ENCODE measurements at places on chromosomes 6 and 20.

DNA sequence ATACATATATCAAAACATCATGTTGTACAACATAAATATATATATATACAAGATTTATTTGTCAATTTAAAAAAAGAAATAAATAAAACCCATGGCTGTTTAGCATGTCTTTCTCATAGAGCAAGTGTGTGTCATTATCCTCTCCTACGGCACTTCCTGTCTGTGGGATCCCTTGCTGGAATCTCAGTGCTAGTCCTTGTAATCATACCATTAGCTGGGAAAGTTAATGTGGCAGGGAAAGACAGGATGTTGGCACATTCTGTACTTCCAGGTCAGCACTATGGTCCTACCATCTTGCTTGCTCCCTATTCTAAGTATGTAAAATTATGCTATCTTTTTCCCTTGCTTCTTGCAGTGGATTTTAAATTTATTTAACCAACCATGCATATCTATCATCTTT, 9.5 kb upstream of the SLC17A3 start:
- DNase-seq, result no peak

DNA sequence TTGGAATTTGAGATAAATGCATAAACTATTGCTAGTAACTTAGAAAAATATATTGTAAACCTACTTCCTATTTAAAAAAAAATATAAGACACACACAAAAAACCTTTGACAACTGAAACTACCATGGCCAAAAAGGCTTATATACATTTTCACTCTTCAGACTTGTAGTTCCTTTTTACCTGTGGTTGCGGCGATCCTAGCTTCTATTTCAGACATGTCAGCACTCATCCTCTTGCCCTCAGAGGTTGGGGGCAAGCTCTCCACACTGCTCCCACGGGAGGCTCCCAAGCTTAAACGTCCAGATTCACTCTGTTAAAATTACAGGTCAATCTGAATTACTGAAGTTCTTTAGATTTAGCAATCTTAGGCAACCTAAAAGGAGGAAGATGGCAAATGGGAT, 39.8 kb downstream of the MAP3K7 start:
- DNase-seq, result no peak

DNA sequence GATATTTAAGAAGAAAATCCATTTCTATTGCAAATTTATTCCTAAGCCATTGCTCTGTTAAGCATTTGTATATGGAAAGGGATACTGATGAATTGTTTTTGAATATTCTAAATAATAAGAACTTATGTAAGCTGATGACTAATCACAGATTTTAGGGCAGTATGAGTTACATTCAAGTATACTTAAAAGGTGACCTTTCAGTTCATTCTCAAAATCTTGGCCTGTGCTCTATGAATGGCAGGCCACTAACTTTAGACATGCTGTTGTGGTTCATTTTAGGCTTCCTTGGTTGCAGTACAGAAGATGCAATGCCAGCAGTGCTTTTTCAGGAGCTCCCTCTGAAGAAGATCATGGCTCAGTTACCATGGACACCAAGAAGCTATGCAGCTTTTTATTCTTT, 380.4 kb downstream of the CENPW start:
- no peak for DNase-seq

GRCh38 chr6:29990931-29991330, 48.6 kb downstream of the HLA-A start:
- no peak for DNase-seq

- no peak for DNase-seq
These were observed 504.3 kb upstream of the MARCKS start for GRCh38 chr6:113352831-113353230.

DNA sequence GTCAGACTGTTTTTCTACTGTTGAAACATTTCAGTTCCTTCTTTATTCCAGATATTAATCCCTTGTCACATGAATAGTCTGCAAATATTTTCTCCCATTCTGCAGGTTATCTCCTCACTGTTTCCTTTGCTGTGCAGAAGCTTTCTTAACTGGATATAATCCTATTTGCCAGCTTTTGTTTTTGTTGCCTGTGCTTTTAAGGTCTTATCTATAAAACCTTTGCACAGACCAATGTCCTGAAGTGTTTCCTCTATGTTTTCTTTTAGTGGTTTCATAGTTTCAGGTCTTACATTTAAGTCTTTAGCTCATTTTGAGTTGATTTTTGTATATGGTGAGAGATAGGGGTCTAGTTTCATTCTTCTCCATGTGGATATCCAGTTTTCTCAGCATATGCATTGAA, 19.2 kb downstream of the NCOA6 start:
- no peak for DNase-seq

GRCh38 chr20:13784271-13784892, 337 bp downstream of the ESF1 start:
- DNase-seq, result no peak

GRCh38 chr6:169141671-169142537, 111.7 kb downstream of the THBS2 start:
- peak; percentile 51 for DNase-seq

GRCh38 chr6:125779924-125780539, 10.7 kb upstream of the NCOA7 start:
- DNase-seq, result peak; percentile 97

DNA sequence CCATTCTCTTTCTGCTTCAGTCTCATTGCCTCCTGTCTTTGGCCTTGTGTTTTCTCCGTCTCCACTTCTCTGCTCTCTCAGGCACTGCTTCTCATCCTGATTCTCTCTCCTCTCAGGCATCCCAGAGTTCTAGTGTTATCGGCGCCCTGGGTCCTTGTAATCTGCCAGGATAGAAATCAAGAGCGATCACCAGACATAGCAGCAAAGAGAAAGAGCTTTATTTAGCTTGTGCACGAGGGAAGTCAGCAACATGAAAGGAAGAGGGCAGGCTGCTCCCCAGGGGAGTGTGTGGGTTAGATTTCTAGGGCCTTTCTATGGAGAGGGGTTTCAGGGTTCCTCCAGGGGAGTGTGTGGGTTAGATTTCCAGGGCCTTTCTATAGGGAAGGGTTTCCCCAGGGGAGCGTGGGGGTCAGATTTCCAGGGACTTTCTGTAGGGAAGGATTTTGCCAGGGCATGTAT, 32.5 kb downstream of the SUN5 start:
- no peak for DNase-seq

DNA sequence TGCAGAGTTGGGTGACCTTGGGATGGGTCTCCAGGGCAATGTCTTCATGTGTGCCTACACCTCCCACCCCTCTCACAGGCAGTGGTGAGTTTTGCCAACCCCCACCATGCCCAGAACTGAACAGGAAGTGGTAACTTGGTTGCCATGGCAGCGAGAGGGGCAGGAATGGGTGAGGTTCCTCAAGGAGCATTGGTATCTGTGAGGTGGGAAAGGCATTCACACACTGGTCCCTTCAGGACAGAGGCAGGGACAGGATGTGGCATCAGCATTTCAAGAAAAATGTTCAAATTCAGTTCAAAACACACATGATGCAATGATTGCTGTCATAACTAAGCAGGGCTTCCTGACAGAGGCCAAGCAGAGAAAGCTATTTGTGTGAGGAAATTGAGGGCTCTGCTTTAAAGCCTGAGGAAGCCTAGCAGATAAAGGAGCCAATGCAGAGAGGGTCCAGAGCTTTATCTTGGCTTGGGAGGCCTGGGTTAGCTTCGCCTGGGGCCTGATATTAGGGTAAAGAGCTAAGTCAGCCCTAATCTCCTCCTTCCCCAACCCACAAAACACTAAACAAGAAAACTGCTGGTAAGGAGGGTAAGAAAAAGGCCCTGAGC, 551 bp downstream of the TREML2 start:
- no peak for DNase-seq

- no peak for DNase-seq
These were observed 62.4 kb downstream of the ARID1B start for GRCh38 chr6:156839591-156840001.

DNA sequence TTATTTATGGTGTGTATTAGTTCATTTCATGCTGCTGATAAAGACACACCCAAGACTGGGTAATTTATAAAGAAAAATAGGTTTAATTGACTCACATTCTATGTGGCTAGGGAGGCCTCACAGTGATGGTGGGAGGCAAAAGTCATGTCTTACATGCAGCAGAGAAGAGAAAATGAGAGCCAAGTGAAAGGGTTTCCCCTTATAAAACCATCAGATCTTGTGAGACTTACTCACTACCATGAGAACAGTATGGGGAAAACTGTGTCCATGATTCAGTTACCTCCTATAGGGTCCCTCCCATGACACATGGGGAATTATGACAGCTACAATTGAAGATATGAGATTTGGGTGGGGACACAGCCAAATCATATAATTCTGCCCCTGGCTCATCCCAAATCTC, 150.0 kb upstream of the AHI1 start:
- no peak for DNase-seq

DNA sequence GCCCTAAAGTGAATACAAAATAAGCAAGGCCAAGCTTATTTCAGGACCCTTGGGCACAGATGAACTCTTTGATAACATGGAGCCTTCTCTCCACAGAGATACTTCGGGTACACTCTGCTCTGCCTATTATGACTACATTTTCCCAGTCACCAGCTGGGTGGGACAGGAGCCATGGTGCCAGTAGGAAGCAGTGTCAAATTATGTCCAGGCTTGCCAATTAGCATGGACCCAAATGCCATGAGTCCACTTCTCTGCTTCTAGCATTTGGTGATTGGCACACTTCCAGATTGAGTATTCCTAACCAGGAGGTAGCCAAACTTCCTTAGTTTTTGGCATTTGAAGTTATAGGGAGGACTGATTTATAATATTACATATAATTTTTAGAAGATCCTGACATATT, 513.8 kb upstream of the HTR1E start:
- DNase-seq, result no peak

DNA sequence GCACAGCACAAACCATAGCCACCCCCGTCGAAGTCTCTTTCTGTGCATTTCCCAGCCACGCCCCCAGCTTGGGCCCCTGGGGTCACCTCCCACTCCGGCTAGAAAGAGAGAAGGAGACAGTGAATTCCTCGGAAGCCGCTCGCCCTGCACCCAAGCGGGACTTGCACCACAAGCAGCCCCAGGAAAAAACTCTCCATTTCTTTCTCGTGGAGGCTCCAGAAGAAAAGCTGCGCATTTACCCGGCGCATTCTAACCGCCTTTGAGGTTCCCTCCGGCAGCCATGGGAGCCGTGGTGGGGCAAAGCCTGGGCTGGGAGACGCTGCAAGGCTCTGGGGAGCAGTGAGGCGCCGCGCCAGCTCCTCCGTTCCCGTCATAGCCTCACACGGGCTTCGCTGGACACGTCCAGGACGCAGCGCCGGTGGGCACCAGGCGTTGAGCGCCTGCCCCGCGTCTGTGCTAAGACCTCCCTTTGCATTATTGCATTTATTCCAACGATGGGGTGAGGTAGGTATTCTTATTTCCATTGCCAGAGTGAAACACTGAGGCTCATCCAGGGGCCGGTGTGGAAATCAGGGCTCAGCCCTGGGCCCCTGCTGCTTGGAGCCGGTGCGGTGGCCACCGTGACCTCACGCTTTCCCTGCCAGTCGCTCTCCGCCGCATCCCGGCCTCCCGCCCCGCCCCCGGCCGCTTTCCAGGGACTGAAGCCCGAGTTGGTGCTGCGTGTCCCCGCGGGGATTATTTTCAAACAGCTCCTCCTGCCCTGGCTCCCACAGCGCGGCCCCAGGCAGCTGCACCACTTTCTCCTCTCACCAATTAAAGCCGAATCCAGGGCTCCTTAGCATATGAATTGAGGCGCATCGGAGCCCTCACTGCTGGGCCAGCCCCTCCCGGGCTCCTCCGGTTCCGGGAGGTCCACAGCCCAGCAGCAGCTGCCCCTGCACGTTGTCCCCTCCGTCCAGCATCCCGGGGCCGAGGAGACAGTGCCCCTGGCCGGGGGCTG, 148.3 kb upstream of the AFDN start:
- no peak for DNase-seq

- no peak for DNase-seq
These were observed 86.3 kb downstream of the NINL start for GRCh38 chr20:25499031-25499430.

GRCh38 chr6:135358985-135359384, 138.6 kb downstream of the AHI1 start:
- DNase-seq, result no peak

DNA sequence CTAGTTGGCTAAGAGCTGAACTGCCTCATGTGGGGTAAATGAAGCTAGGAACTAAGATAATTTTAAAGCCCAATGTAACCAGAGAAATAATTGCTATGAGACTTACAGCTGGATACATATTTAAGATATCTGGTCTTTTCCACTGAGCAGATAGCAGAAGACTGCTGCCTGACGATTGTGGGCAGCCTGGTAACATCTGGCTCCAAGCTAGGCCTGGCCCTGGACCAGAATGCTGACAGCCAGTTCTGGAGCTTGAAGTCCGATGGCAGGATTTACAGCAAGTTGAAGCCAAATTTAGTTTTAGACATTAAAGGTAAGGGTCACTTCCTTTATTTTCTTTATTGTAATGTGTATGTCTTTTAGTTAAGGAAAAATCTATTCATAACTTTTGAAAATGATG, 65.7 kb downstream of the RTN4IP1 start:
- no peak for DNase-seq

GRCh38 chr20:54848262-54848661, 372.9 kb downstream of the DOK5 start:
- no peak for DNase-seq

DNA sequence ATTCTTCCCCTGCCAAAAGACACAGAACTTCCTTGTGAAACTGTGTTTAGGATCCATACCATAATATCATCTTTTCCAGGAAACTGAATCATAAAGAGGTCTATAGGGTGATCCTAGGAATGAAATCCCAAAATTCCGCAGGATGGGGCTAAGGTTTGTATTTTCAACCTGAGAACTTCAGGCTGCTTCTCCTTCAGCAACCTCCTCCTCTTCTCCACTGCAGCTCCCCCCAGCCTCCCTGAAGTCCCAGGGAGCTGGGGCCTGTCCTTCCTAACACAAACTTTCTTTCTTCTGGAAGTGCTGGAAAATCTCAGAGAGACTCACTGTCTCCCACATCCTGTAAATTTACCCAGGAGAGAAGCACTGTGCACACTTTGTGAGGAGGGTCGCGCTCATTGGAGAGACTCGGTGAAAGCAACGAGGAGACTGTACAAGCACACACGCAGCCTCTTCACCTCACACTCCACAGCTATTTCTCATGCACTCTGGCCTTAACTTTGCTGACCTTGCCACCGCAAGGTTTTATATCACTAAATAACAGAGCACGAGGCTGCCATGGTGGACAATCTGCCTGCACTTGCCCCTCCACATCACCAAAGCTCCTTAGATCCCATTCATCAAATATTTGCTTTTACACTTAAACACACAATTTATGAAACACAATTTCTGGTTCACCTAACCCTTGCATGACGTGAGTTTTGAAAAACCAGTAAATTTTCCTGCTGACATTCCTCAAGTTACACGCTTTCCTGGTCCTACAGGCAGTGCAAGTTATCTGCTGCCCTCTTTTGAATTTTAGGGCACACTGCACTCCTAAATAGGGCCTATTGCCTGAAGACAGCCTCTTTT, 14.3 kb downstream of the ID4 start:
- DNase-seq, result peak; percentile 67

DNA sequence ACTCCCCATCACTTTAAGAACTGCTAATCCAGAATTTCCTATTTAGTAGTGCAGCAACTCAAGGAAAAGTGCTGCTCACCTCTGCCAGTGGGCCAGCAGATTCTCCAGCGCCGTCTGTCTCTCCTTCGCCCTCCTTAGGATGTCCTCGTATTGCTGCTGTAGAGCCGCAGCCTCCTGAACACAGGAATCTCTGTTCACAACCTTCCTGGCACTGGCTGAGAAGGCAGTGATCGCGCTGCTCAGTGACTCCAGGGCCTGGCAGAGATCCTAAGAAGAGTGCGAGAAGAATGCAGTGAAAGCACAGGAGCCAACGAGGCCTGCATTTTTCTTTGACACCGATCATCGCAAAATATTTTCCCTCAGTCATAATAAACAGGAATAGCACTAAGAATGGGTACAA, 209.0 kb downstream of the SYNE1 start:
- DNase-seq, result no peak

- DNase-seq, result no peak
These were observed 7.2 kb downstream of the PYGB start for GRCh38 chr20:25254986-25255680.

GRCh38 chr6:154994836-154995253, 270 bp upstream of the TIAM2 start:
- no peak for DNase-seq
